Glomerular endothelial cell (primary cell): ENCODE measurements at places on chromosomes 13 and 19.

DNA sequence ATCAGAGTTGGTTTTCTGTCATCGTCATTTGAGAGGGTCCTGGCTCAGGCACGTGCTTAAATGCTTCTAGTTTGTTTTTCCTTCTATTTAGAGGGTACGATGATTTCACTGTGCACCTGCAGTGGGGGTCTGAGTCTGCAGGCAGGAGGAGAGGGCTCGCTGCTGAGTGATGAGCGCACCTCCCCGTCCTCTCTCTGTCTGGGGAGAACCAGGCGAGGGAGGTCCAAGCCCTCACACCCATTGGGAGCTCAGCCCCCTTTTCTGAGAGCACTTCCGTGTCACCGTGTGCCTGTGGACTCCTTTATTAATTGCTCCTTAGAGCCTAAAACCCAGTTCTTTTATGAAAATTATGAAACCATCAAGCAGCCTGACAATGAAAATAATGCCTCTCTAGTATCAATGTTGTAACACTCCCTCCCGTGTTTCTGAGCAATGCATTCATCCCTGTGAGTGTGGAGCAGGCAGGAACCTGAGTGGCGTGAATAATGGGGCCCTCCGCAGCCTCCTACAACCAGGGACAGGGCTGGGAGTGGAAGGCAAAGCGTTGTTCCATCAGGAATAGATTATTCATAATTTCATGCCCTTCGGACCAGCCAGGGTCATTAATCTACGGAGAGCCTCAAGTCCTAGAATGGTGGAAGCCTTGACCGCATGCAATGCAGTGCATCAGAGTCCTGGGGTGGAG is 191.6 kb downstream of the UQCRFS1 start:
- DNase-seq, result no peak

DNA sequence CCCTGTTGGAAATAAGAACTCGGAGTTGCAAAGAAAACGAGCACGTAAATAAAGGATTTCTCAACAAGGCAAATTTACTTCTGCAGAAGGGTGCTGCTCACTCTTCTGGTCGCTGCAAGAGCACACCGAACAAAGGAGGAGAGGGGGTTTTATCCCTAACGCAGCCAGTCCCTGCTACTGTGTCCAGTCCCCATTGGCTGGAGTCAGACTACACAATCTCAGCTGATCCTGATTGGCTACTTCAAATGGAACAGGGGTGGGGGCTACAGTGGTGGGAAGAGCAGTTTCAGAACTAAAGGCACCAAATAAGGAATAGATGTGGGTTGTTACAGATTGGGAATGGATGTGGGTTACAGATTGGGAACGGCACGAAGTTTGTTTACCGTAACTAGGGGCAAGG is 63.9 kb upstream of the MCF2L start:
- DNase-seq, result no peak

DNA sequence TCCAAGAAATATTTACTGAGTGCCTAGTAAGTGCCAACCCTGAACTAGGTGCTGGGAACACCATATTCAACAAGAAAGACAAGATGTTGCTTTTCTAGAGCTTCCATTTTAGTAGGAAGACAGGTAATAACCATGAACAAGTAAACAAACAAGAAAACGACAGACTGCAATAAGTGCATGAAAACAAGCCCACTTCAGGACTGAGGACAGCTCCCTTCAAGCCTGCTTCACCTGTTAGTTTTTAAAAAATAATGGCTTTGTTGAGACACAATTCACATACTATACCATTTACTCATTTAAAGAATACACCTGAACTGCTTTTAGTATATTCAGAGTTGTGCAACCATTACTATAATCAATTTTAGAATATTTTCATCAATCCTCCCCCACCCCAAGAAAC is 30.4 kb downstream of the CYP4F22 start:
- DNase-seq, result no peak

DNA sequence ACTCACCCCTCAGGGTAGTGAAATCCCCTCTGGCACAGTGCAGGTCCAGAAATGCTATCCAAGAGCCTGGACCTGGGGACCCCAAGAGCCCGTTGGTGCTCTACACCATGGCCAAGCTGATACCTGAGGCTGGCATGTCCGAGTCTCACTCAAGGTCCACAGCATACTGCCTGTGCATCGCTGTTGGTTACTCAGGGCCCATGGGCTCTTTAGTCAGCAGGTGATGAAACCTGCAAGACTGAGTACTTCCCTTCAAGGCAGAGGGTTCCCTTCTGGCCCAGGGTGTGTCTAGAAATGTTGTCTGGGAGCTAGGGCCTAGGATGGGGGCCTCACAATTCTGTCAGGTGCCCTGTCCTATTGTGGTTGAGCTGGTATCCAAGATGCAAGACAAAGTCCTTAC is 19.6 kb upstream of the KBTBD7 start:
- DNase-seq, result no peak

GRCh38 chr19:5828661-5829566 is 10.6 kb downstream of the FUT6 start:
- no peak for DNase-seq

GRCh38 chr13:60837806-60838205 is 440.8 kb downstream of the TDRD3 start:
- no peak for DNase-seq

- DNase-seq, result no peak
Observed at GRCh38 chr19:33998739-33999345, 173.5 kb upstream of the LSM14A start.

DNA sequence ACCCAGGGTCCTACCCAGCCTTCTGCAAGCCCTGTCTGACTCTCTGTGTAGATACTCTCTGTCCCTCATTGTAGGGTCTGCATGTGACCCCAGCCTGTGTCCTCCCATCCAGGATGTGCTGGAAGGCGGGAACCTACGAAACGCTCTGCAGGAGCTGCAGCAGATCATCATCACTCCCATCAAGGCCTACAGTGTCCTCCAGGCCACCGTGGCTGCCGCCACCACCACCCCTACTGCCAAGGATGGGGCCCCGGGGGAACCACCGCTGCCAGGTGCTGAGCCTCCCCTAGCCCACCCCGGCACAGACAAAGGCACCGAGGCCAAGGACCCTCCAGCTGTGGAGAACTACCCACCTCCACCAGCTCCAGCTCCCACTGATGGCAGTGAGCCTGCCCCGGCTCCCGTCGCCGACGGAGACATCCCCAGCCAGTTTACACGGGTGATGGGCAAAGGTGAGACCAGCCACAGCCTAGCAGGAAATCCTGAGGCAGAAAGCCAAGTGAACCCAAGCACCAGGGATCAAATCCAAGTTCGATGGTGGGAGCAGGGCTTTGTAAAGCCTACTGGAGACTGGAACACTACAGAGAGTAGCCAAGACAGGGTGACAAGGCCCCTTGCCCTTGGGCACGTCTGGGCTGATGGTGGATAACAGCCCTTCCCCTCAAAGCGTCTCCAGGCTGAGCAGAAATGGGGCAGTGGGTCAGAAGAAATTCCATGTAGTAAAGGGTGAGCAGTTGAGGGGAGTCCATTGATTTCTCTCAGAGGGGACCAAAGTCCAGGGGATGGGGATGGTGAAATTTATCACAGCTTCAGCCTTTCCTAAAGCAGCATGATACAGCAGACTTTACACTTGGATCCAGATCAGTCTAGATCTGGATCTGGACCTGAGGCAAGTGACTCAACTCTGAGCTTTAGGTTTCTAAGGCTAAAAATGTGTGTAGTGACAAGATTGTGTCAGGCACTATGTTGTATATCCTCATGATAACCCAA is 13.2 kb downstream of the PAF1 start:
- DNase-seq, result no peak

- no peak for DNase-seq
Observed at GRCh38 chr13:108621462-108621861, 7.9 kb upstream of the MYO16 start.

- no peak for DNase-seq
Observed at GRCh38 chr13:33119022-33119781, 103.0 kb downstream of the KL start.

GRCh38 chr13:93388701-93389100 is 162.1 kb downstream of the GPC6 start:
- no peak for DNase-seq

DNA sequence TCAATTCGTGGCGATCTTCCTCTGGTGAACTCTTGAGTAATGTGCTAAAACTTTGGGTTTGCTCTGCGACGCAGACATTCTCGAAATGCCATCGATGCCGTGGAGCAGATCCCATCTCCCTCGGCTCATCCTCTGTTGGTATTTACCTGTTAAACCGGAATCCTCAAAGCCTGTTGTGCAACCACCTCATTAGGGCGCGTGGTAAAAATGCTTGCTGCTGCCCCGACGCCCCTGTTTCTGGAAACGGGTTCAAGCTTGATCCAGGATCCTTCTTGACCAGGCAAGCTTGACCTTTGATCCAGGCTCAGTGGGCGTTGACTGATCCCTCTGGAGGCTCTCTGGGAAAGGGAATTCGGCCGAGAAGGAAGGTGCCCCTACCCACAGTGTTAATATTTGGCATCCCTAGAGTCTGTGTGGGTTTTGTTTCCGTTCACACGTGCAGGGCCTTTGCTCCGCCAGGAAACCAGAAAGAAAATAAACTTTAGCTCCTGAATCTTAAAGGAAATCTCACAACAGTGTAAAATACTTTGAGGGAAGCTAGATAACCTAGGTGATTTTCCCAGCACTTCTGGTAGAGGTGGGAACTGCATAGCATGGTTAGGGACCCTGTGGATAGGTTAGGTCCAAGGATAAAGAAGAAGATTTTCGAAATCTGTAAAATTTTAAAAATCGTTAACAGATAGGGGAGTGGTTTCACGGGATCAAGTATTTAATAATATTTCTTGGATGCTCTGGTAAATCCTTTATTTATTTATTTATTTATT is 1.1 kb downstream of the LSM14A start:
- DNase-seq, result no peak

DNA sequence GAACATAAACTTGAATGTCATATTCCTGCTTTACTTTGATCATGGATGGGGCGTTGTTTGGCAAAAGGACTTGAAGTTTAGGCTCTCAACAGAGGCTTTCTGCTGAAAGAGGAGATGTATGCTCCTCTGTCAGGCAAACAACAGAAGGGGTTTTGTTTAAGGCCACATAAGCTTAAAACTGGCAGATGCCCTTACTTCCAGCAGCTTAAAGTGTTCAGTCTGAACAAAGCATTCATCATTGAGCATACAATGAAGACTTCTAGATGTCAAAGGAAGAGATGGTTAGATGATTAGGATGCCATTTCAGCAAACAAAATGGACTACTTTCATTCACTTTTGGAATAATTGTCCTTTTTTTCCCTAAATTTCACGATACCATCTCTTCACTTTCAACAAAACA is 484.5 kb downstream of the SLITRK6 start:
- no peak for DNase-seq

DNA sequence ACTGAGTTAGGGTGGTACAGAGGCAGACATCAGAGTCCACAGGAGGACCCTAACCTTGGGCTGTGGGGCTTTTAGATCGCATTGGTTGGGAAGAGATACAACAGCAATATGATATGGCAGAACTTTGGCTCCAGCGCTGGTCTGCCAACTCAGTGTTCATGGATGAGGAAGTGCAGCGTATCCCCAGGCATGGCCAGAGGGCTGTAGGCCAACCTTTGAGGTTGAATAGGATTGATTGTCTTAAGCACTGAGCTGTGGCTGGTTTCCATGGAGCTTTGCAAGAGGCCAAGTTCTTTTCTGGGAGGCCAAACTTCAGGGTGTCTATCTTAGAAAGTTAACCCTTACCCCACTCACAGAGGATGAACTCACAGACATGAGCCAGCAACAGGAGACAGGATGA is 144.1 kb upstream of the TMTC4 start:
- DNase-seq, result no peak

- DNase-seq, result no peak
Observed at GRCh38 chr13:80348314-80348713, 7.4 kb upstream of the SPRY2 start.

DNA sequence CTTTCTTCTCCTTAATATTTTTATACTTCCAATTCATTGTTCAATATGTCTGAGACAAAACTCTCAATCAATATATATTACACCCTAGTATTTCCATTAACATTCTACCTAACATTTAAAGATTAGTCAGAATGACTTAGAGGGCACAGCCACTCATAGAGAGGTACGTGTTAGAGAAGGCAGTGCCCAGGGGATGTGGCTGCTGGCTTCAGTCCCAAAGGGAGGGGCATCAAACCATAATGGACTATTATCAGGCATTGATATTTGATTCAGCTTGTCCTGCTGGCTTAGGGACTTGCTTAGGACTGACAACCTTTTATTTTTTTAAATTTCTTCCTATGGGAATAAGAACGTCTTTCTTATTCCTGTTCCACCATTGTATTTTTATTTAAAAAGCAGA is 1392.0 kb upstream of the ATXN8OS start:
- DNase-seq, result no peak

DNA sequence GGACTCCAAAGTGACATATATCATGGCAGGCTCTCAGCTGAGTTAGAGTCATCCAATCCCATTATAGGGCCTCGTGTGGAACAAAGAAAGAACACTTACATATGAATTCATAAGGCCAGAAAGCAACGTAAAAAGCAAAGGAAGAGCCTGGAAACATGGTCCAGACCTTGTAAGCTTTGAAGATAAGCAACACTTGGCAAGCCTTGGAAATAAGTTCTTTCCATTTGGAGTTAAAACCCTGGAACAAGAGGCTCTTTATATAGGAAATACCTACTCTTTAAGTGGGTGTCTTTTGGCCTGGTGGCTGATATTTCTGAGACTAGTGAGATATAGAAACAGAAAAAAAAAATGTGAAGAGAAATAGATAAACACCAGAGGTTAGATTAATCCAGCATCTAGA is 49.4 kb downstream of the ZAR1L start:
- DNase-seq, result no peak

DNA sequence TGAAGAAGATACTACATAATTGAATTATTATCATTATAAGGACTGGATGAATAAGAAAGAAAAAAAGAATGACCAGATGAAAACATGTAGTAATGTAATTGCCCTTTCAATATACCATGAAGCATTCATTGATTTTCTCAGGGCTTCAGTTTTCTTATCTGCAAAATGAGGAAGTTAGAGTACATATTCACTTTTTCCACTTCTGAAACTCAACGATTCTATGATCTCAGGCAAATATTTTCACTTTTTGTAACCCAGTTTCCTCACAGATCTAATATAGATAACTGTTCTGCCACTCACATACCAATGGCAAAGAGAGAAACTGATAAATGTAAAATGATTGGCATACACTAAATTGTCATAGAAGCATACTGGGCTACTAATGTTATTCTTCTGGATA is 856.6 kb upstream of the KLHL1 start:
- DNase-seq, result no peak

- DNase-seq, result no peak
Observed at GRCh38 chr19:51695088-51695487, 2.0 kb downstream of the SPACA6 start.

DNA sequence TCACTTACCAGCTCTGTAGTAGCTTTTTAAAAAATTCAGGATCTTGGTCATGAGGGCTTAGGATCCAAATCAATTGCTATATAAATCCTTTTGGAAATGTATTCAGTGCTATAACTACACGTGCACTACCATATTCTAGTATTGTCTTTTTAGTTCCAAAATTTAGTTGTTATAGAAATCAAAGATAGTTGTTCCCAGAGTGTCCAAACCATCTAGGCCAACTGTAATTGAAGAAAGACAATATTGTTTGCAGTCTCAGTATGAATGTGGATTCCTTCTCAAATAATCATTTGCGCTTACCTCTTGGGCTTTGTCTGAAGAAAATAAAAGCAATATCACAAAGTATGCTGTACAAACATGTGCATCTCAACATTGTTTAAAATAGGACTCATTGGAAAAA is 184.1 kb upstream of the EDNRB start:
- DNase-seq, result no peak
